Left ventricle myocardium inferior (tissue), 1 donor: ENCODE measurements at places on chromosomes 6 and 20. TPM values are rescaled to one million over a fixed set of nuclear protein-coding genes. Genes with fewer than 3 reads are reported as not detected.
A peak's percentile ranks its signal among the peaks of the same experiment; 100 is the strongest.

DNA sequence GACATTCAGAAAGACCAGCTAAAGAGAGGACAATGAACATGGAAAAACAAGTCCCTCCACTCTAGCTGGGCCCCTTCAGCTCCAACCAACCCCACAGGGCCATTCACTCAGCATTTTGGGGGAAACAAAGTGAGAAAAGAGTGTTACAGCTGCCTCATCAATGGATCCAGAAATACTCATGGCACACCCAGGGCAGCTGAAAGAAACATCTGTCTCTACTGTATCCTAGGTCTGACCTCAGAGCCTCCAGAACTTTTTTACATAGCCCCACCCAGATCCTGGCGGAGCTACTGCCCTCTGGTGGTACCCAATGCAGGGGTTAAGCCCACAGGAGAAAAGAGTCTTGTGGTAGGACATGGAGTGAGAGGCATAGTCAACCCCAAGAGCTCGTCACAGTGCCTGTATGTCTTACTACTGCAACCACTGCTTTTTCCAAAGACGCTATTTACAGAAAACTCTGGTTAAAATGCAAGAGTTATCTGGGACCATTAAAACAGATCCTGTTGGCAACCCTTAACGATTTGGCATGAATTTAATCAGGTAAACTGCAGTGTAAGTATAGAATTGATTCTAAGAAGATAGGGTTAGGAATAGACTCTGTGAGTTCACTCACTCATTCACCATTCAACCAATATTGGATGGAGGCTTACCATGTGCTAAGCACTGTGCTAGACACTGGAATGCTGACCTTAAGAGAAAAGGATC, 37.4 kb upstream of the FAM83C start:
- H3K27ac ChIP-seq: no peak overlapping the region
- no peaks in the 10 kb centered on the region for H3K36me3 ChIP-seq
- H3K4me3 ChIP-seq: no peak overlapping the region
- peaks cover 43% of the 10 kb centered on the region for H3K4me1 ChIP-seq
- no peak for DNase-seq

- H3K4me1 ChIP-seq: no peaks in the 10 kb centered on the region
- DNase-seq: no peak
- peaks cover 82% of the 10 kb centered on the region for H3K36me3 ChIP-seq
- H3K4me3 ChIP-seq: no peak overlapping the region
- H3K27me3 ChIP-seq: no peaks in the 10 kb centered on the region
Observed at GRCh38 chr20:3646651-3647050, 16.5 kb downstream of the GFRA4 start.

C20orf141 gene
- not detected for total RNA-seq

DNA sequence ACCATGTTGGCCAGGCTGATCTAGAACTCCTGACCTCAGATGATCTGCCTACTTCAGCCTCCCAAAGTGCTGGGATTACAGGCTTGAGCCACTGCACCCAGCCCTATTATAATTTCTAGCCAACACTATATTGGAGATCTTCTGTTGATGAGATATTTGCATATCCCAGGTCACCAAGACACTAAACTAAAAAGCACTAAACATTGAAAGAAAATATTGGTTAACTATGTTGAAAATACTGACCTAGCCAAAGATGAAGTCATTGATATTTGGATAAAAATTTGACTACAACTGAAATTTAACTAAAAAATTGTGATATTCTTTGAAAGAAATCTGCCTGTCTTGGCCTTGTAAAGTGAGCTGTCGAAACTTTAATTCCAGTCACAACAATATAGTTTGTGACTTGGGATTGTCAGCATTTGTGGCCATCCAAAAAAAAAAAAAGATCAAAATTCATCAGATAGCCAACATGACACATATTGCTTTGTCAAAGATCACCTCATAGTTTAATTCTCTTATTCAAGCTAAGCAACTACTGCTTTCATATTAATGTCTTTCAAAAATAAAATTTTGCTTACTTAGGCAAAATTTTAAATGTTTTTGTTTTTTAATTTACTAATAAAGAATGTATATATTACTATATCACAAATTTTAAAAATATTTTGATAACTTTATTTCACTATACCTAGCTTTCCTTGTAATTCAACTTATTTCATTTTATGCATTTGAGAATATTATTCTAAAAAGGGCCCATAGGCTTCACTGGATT, 6.3 kb upstream of the NT5E start:
- H3K36me3 ChIP-seq: no peaks in the 10 kb centered on the region
- H3K4me3 ChIP-seq: no peak overlapping the region

GRCh38 chr6:38436726-38437465, 202.8 kb downstream of the BTBD9 start:
- H3K27me3 ChIP-seq: no peaks in the 10 kb centered on the region
- H3K4me1 ChIP-seq: peaks cover 10% of the 10 kb centered on the region
- no peak for DNase-seq
- no peak overlapping the region for H3K27ac ChIP-seq

DNA sequence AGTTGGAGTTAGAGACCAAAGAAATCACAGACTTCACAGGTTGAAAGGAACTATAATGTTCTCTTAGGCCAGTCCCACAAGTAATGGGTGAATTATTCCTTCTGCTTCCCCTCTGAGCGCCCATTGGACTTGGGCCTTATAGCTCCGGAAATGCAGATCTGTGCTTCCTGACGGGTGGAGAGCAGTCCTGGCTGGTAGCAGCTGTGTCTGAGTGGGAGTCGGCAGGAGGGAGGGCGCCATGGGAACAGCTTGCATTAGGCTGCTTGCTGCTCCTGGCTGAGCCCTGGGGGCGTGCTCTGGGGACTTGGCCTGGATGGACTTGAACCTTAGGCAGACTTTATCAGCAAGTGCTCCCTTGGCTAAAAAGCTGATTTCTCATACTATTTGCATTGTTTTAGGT, 18.4 kb upstream of the NUP153 start:
- H3K36me3 ChIP-seq: no peaks in the 10 kb centered on the region
- H3K4me1 ChIP-seq: peaks cover 12% of the 10 kb centered on the region
- H3K27me3 ChIP-seq: no peaks in the 10 kb centered on the region
- DNase-seq: peak; percentile 68

DNA sequence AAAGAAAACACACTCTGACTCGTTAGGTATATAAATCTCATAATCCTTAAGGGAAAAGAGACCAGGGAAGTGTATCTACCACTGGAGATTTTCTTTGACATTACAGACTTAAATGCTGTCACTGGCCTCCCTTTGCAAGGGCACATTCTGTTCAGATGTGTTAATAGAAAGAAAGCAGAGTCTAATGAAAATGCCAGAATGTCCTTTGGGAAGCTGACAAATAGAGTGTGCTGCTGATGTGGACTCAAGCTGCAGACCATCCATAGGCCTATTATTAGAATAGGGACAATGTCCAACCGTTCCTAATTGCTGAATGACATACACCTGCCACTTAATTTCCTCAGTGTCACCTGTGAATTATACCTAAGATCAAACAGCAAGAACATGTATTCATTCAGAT, 41.2 kb downstream of the SLC35D3 start:
- peaks cover 33% of the 10 kb centered on the region for H3K4me1 ChIP-seq
- H3K4me3 ChIP-seq: no peak overlapping the region
- DNase-seq: no peak

GRCh38 chr6:32337186-32337805, 34.4 kb downstream of the TSBP1 start:
- H3K4me3 ChIP-seq: no peak overlapping the region
- no peaks in the 10 kb centered on the region for H3K36me3 ChIP-seq
- no peaks in the 10 kb centered on the region for H3K4me1 ChIP-seq
- H3K27me3 ChIP-seq: no peaks in the 10 kb centered on the region
- no peak for DNase-seq
- H3K27ac ChIP-seq: no peak overlapping the region
